ENCODE measurements at places on chromosomes 7 and 10. TPM values are rescaled to one million over a fixed set of nuclear protein-coding genes. Genes with fewer than 3 reads are reported as not detected.

Gene VWDE
- total RNA-seq, result 8.5 TPM

Gene RADIL
- total RNA-seq, result 1.3 TPM

DNA sequence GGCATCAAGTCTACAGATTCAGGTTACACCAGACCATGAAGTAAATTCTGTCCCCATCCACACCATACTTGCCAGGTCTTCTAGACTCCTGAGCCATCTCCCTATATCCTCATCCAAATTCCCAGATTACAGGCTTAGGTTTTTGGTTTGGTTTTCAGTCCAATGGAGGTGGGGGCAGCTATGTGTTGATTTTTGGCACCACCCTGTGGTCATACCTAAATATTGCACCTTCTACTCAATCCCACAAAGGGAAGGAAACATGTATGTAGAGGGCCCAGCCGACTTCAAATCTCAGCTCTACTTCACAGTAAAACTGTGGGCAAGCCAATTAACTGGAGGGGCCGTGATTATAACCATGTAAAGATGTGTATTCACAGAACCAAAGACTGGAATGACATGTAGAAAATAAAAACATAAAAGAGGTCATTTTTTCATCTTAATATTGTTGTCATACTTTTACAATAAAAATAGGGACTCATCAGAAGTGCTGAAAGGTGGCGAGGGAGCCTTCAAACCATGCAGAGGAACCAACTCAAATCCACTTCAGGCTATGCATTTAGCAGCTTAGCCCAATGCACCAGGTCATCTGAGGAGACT lies 19.8 kb downstream of the ERCC6 start:
- no peaks in the 10 kb centered on the region for H3K27me3 ChIP-seq
- H3K36me3 ChIP-seq, result no peaks in the 10 kb centered on the region
- DNase-seq, result peak; percentile 22
- H3K4me1 ChIP-seq, result no peaks in the 10 kb centered on the region

DNA sequence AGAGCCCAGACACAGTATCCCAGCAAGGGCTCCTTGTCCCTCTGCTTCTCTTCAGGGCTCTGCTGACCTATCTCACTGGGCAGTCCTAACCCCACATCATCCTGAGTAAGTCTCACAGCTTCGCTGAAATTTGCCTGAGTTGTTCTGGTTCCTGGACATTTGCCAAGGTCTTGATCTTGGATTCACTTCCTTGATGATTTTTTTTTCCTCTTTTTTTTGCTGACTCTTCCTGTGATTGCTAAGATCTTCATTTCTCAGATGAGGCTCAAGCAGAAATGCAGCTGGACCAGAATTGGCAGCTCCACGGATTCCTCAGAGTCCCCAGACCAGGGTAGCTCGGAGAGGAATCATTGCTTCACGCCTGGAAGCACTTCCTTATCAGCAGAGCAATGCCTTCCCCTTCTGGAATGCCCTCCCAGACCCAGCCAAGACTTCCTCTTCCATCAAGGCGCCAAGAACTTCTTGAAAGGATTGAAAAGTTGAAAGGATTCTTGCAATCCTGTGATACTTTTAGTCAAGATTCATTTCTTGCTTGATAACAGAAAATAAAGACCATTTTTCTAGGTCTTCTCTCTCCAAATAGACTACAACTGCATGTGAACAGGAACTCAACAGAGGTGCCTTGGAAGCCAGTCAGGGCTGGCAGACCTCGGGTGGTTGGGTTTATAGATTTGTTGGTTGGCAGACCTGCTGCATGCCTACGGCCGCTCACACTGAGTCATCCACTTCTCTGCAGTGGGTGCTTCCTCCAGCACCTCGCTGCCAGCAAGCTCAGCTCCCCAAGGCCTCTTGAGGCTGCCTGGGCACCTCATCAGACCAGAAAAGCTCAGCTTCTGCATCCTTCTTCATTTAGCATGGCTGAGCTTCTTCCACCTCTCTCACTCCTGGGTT lies 8.8 kb upstream of the AFAP1L2 start:
- DNase-seq, result no peak
- no peaks in the 10 kb centered on the region for H3K36me3 ChIP-seq
- H3K4me3 ChIP-seq, result peak overlapping the region; percentile 36
- no peaks in the 10 kb centered on the region for H3K27me3 ChIP-seq
- H3K27ac ChIP-seq, result peak overlapping the region; percentile 99

DNA sequence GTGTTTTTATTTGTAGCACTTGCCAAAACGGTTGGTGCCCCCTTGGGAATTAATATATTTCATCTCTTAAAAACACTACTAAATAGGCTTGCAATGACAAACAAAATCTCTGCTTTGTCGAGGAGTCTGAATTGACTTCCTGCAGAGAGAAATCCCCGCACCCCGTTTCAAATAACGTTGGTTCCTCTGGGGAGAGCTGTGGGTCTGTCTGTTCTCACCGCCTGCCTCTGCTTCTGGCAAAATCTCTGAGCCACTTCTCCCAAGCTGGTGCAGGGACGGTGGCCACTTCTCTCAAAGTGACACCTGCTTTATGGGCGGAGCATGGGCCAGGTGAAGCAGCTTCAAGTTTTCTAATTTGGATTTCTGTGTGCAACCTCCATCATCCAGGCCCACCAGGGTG lies 186.3 kb upstream of the ADARB2 start:
- no peaks in the 10 kb centered on the region for H3K27me3 ChIP-seq
- H3K36me3 ChIP-seq, result no peaks in the 10 kb centered on the region
- no peak overlapping the region for H3K27ac ChIP-seq
- H3K4me3 ChIP-seq, result no peak overlapping the region

All from Panc1 (cell line).